ENCODE measurements at places on chromosomes 13 and 19. TPM values are rescaled to one million over a fixed set of nuclear protein-coding genes. Genes with fewer than 3 reads are reported as not detected.

DNA sequence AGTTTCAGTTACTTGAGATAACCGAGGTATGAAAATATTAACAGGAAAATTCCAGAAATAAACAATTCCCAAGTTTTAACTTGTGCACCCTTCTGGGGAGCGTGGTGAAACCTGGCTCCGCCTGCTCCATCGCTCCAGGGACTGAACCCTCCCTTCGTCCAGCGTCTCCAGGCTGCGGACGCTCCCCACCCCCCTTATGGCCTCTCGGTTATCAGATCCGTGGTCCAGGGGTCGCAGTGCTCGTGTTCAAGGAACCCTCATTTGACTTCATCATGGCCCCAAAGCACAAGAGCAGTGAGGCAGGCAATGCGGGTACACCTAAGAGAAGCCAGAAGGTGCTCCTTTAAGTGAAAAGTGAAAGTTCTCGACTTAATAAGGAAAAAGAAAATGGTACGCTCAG, 71.1 kb downstream of the ATP11A start:
- DNase-seq: no peak

DNA sequence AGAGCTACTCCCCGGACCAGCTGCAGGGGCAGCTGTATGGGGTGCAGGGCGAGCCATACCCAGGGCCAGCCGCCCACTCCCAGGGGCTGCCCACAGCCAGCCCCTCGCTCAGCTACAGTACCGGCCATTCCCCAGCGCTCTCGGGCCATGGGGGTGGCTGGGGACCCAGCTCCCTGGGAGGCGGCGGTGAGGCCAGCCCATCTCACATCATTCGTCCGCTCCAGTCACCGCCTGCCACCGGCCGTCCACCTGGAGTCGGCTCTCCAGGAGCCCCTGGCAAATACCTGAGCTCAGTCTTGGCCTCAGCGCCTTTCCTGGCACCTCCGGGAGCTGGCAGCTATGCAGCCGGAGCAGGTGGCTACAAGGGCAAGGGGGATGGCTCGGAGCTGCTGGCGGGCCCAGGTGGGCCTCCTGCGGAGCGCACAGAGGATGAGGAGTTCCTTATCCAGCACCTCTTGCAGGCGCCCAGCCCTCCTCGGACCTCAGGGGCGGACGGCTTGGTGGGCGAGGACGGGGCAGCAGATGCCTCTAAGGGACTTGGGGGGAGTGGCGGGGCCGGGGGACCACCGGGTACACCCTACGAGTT, 4.9 kb downstream of the PRR12 start:
- DNase-seq: no peak

GRCh38 chr13:76622315-76623040, 263.7 kb downstream of the KCTD12 start:
- no peak for DNase-seq

GRCh38 chr19:15622991-15623390, 8.0 kb downstream of the CYP4F8 start:
- DNase-seq: no peak

- peak; percentile 29 for DNase-seq
Observed at GRCh38 chr13:74132776-74133656, 1.2 kb downstream of the KLF12 start.

DNA sequence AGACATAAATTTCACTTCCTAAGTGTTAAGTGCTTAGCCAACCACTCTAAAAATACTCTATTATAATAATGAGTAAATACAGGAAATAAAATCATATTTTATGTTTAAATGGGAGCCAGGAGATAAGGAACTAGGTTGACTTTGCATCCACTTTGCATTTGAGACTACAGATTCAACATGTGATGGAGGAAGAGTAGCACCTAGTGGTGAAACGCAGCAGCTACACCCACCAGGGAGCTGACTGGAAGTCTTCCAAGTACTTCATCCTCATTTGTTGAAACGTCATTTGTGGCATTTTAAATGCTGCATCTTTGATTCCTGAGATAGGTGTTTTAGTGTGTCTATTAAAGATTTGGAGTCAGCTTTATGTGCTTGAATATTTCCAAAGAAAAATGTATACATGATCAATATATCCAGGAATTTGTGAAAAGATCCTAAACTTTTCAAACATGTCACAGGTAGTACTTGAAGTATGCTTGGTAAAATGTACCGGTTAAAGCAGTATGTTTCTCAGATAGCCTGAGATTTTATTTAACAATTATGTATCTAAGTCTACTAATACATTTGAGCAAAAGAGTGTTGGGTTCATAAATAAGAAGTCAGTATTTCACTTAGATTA, 17.4 kb upstream of the KCTD12 start:
- DNase-seq: peak; percentile 75

- DNase-seq: no peak
Observed at GRCh38 chr13:21225082-21225481, 48.6 kb downstream of the MRPL57 start.

The GGN gene
- polyA plus RNA-seq: 0.33 TPM

- DNase-seq: no peak
Observed at GRCh38 chr19:52602941-52603340, 32.9 kb downstream of the ZNF701 start.

The DNAAF3 gene
- 1.4 TPM for polyA plus RNA-seq

The CCL25 gene
- 0.36 TPM for polyA plus RNA-seq

DNA sequence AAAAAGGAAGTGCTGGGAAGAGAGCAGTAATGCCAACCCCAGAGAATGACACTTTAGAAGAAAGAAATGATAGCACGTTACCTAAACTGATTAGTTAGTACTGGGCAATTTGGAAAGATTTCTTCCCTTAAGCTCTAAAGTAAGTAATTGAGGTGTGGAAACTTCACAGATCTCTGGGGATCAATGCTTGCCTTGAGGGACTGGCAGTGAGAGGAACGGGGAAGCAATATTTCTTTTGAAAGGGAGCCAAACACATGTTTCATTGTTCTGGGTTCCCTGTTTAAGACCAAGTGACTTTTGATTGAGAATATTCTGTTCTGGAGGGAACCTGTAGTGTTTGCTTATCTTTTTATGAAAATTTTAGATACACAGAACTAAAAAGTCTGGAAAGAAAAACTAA, 190.5 kb downstream of the NDFIP2 start:
- no peak for DNase-seq

The CAPS gene
- polyA plus RNA-seq: 13.5 TPM

DNA sequence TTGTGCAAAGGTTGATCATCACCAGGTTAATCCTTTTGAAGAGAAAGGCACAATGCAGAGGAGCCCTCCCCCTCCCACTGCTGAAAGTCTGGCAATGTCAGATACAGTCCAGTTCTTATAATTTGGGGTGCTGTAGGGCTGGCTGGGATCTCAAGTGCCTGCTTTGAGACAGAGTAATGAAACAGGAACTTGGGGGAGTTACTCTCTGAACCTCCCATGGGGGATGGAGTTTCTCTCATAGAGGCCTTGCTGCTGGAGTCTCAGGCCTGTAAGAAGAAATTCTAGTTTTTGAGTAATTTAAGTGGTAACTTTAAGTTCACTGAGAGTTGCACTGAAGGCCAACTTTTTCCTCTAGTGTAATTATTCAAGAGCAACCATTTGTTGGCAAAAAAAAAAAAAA, 410.5 kb downstream of the KCNRG start:
- no peak for DNase-seq

DNA sequence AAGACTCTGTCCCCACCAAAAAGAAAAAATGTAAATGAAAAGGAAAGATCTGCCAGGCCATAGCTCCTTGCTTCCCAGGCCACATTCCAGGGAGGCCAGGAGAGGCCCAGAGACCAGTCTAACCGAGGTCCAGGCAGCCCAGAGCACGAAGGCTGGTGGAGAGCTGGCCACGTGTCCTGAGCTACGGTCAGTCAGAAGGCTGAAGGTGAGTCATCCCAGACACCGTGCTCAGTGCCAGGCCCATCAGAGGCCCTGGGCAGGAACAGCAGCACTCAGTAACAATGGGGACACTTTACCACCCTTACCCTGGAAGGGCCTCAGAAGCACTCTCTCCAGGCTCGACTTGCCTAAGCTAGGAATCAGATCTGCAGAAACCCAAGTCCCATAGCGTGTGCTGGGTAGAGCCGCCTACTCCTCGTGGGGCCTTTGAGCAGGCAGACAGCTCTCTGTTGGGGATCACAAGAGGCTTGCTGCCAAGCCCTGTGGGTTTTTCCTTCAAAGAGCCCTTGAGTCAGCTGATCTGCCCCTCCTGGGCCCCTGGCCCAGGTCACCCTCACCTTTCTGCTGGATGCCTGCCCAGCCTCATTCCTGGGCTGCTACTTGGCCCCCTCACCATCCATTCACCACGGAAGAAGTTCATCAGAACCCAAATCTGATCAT, 11.6 kb upstream of the DNMT1 start:
- DNase-seq: peak; percentile 61

DNA sequence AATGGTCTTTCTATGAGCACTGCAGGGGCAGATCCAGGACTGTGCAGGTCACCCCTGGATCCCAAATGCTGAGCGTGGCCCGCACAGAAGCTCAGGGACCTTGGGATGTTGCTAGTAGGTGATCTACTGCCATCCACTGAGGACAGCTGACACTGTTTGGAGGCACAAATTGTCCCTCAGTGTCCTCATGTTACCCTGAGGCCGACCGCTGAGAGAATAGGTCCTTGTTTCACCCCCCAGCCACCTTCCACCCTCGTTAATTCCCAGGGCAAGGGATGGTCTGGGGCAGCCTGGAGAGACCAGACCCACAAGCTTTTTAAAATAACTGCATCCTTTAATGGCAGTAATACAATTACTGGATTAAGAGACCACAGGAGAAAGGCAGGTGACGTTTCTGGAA, 15.4 kb upstream of the TMEM160 start:
- no peak for DNase-seq

DNA sequence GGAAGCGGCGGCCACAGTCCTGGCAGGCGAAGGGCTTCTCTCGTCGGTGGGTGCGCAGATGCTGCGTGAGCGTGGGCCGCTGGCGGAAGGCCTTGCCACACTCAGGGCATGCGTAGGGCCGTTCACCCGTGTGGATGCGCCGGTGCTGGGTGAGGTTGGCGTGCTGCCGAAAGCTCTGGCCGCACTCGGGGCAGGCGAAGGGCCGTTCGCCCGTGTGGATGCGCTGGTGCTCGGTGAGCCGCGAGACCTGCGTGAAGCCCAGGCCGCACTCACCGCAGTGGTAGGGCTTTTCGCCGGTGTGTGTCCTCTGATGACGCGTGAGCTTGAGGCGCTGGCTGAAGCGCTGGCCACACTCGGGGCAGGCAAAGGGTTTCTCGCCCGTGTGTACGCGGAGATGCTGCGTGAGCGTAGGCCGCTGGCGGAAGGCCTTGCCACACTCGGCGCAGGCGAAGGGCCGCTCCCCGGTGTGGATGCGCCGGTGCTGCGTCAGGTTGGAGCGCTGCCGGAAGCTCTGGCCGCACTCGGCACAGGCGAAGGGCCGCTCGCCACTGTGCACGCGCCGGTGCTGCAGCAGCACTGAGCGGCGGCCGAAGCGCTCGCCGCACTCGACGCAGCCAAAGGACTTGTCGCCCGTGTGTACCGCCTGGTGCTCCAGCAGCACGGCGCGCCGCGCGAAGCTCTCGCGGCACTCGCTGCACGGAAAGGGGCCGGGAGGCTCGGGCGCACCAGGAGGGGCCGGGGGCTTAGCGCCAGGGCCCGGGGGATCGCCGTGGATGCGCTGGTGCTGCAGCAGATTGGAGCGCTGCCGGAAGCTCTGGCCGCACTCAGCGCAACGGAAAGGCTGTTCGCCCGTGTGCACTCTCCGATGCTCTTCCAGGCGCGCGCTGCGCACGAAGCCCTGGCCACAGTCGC, 4.0 kb upstream of the UBE2M start:
- peak; percentile 42 for DNase-seq

The PTH2 gene
- polyA plus RNA-seq: not detected

DNA sequence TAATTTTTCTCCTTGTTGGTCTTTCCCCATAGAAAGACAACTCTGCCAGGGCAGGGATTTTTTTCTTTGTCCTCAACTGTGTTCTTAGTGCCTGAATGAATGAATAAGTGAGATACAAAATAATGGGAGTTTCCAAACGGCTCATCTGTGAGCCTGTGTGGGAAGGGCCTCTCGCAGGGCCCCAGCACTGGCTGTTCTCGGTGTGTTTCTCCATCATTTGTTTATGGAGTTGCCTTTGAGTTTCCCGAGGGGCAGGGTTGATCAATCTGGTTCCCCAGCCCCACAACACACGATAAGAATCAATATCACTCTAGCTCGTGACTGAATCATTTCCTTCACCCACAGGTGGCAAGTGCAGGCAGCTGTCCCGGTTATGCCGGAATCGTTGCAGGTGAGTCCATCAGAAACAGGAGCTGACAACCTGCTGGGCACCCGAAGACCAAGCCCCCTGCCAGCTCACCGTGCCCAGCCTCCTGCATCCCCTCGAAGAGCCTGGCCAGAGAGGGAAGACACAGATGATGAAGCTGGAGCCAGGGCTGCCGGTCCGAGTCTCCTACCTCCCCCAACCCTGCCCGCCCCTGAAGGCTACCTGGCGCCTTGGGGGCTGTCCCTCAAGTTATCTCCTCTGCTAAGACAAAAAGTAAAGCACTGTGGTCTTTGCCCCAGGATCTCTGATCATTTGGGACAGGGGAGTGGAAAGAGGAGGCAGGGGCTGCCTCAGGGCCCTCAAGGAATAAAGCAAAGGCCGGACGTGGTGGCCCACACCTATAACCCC, 14.9 kb downstream of the FXYD5 start:
- no peak for DNase-seq

The PDE4C gene
- polyA plus RNA-seq: 1.7 TPM

- no peak for DNase-seq
Observed at GRCh38 chr19:13294812-13295567, 144.8 kb downstream of the IER2 start.

The TOMM40 gene
- 51.4 TPM for polyA plus RNA-seq

DNA sequence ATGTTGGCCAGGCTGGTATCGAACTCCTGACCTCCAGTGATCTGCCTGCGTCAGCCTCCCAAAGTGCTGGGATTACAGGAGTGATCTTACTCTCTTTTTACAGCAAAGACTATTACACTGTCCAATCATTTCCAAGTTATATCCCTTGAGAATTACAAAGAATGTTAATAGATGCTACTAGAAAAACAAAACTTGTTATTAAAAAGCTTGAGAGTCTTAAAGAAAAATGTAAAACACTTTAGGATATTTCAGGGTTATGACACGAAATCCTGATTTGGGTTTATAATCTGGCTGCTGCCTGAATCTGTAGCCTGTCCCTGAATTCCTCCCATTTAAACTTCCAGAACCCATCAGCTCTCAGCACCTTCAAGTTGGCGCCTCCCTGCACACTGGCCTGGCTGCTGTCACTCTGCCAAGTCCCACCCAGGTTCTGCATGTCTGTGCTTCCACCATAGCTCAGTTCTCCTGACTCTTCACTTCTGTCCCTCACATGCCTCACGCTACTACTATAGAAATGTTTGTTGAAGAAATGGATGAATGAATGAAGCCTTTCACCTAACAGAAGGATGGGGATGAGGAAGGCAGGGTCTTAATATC, 55.8 kb upstream of the RFXAP start:
- no peak for DNase-seq

All from right lung (tissue), 10 donors.